Stimulated activated CD4-positive, alpha-beta T cell treated with anti-CD3 and anti-CD28 coated beads, Interleukin-12 subunit alpha, Interleukin-12 subunit beta, amount 100 ng/mL, for 48 hours (primary cell): ENCODE measurements at places on chromosomes 12 and 14.

DNA sequence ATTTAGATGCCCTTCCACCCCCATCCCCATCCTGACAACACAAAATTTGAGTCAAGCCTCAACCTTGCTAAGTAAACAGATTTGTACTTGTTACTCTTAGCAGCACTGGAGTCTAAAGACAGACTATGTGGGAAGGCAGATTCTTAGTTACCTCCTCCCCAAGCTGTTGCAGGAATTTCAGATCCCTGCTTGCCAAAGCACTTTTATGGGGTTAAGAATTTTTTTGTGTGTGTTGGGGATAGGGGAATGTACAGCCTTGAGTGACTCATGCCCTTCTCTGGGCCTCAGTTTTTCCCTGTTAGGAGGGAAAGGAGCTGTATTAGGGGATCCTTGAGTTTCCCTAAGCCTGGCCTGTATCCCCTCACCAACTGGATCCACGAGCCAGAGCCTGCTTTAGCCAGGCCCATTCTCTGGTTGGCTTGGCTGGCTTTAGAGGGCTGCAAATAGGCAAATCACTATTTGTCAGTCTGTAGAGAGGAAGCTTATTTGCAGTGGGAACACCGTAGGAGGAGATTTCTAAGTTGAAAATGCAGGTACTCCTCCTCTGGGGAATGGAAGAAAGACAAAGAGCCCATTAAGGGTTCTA lies 27.7 kb upstream of the RNU6-8 start:
- no peak for DNase-seq

DNA sequence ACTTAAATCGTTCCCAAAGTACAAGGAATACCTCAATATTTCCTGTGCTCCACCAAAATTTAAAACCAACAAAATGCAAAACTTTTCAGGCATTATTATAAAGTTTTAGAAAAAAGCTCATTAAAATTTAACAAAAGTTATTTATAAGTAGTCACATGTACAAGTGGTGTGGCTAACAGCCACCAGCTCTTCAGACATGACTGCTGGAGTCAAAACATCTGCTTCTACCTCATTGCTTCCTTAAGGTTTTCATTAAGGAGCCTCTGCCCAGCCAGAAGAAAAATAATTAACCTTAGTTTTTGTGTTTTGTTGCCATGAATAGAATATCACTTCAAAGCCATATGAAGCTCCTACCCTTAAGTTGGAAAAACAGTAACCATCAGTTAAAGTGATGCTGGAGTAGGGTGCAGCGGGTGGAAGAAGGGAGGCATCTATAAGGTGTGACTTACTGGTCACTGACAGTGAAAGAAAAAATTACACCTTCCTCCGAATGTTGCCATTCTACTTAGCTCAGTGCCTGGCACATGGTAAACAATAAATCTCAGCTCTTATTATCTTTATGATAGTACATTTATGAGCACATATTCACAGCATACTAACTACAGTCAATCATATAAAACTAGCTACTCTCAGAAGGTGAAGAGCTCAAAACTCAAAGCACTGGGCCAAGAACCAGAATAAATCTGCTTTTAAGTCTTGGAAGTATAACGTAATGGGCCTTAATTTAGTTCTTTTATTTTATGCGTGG lies 57.7 kb downstream of the GALC start:
- DNase-seq = no peak

DNA sequence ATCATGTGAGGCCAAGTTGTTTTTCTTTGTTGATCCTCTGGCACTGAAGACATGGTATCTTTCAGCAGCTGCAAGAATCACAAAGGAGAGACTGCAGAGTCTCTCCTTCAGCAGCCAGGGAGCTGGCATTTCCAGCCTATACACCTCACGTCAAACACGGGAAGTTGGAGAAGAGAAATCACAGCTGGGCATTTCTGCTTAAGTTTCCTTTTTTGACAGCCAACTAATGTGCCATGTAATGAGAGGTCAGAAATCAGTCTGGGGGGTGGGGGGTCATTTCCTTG lies 28.3 kb downstream of the PHLDA1 start:
- no peak for DNase-seq

GRCh38 chr12:42609605-42610004 lies 20.1 kb upstream of the PRICKLE1 start:
- DNase-seq = no peak

DNA sequence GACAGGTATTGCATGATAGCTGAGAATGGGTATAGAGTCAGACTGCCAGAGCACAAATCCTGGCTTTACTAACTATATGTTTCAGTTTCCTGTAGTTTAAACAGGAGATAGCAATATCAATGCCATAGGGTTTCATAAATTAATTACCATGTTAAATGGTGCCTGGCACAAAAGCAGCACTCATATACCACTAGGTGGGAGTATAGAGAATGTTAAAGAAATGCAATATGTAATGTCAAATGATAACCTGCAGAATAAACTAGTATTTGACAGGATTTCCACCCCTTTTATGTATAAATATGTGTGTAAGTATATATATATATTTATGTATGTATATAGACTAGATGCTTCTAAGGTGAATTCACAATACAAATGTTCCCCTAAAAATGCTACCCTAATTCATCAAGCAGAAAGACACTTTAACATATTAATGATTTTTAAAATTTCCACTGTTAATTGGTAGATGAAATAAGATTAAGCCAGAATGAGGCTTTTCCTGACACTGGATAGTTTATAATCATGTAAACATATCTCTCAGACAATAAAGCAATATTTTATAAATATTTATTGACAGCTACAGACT lies 8.6 kb downstream of the WDR89 start:
- DNase-seq = no peak

DNA sequence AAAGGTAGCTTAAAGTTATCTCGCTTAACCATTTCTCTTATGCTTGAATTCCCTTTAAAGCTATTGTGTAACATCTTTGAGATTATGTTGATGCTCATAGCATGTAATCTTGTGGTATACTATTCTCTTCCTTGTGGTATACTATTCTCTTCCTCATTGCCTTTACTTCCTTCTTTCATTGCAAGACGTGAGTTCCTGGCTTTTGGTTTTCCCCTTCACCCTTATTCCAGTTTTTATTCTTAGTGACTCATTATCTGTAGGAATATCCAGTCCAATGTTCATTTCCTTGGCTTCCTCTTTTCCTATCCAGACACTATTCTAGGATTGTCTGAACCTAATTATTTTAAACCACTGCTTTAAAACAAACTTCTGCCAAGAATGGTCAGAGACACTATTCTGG lies 564.0 kb downstream of the CCER1 start:
- DNase-seq = no peak

DNA sequence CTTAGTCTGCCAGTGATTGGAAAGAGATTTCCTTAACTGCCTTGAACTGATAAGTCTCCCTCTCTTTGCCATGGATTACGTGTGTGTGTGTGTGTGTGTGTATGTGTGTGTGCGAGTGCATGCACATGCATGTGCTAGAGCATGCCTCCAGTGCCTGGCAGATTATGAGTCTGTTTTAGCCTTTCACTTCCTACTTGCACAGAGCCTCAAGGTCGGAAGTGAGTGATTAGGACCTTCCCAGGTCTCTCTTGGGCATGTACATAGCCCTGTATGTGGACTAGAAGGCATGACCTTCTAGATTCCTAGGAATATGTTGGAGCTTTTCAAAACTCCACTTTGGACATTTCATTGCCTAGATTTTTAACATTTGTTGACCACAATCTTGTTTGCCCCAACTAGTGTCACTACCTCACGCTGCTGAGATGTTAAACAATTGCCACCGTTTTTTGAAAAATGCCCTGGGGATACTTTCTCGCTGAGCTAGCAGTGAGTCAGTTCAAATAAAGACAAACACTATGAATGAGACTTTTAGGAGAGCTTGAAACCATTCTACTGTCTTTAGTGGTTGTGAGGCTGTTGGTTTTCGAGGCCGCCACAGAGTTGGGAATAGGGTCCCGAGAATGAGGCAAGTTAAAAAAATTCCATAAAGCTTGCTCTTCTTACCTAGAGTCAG lies 28.2 kb downstream of the KIAA0586 start:
- DNase-seq = no peak

- DNase-seq = no peak
These were observed 308.0 kb upstream of the LMO3 start for GRCh38 chr12:16913832-16914490.

- DNase-seq = no peak
These were observed 626.6 kb upstream of the TMEM132C start for GRCh38 chr12:127640181-127640886.

DNA sequence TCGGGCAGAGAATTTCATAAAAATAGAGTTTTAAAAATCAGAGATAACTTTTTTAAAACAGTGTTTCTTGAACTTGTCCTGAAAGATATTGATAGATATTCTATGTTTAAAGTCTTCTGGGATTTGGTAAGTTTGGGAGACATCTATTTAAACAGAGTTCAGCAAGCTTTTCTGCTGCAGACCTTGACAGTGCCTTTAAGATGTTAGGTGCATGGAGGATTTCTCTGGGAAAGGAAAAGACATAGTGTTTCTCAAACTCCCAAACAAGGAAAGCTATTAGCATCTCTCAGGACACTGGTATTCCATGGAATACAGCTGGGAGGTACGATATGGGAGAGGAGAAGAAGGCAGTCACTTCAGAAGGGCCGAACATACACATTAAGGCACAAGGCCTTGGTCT lies 97.8 kb downstream of the RBM19 start:
- DNase-seq = no peak

- DNase-seq = no peak
These were observed 17.9 kb upstream of the CFAP54 start for GRCh38 chr12:96471368-96472050.

DNA sequence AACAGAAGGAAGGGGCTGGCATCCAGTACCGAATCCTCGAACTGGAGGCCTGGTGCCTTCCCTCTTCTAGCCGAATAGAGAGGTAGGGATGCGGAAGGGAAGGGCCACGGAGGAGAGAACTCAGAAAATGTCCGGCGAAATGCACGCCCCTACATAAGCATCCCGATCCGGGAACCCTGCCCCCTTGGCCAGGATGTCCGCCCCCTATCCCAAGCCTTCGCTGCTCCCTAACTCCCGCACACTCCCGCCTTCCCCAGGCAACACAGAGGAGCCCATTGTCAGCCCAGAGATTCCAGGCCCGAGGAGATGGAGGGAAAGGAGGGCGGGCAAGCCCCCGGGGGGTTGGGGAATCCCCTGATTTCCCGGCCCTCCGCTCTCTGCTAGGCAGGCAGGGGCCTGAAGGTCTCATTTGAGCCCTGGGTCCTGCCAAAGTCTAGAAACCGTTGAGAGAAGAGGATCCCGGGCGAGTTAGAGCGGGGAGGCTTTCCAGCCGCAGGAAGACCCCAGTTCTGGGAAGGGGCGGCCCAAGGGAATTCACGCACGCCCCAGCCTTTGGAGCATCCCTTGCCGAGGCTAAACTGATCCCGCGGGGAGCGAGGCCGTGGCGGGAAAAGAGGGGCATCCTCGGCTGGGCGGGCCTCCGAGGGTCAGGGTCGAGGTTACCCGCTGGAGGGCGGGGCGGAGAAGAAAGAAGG lies 569 bp upstream of the ARHGEF40 start:
- DNase-seq = no peak

- DNase-seq = no peak
These were observed 57.9 kb downstream of the GNS start for GRCh38 chr12:64701283-64701682.

DNA sequence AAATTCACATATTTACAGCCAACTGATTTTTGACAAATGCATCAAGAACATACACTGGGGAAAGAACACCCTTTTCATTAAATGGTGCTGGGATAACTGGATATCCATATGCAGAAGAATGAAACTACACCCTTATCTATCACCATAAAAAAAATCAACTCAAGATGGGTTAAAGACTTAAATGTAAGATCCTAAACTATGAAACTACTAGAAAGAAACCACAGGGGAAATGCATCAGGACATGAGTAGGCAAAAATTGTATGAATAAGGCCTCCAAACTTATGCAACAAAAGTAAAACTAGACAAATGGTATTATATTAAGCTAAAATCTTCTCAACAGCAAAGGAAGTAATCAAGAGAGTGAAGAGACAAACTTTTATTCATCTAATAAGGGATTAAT lies 242.6 kb downstream of the CPNE8 start:
- no peak for DNase-seq

- no peak for DNase-seq
These were observed 94.8 kb downstream of the LRP6 start for GRCh38 chr12:12171991-12172511.

DNA sequence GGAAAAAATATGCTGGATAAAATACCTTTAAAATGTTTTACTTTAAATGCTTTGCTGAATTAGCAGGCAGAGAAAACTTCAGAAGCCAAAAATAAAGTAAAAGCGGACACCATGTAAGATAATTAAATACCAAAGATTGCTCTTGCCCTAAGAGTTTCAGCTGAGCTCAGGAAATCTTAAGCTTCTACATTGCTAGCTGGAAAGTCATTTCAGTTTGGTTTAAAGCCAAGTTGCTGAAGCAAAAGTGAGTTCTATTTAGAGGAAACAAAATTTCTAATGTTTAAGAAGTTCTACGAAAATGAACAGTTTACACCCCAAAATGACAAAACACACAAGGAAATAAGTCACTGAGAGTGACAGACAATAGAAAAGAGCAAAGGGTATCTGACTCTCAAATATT lies 310.0 kb downstream of the ADAMTS20 start:
- DNase-seq = no peak

GRCh38 chr12:28130625-28131598 lies 59.3 kb upstream of the CCDC91 start:
- DNase-seq = no peak

GRCh38 chr12:124616394-124617221 lies 49.2 kb upstream of the NCOR2 start:
- DNase-seq = no peak

GRCh38 chr12:123288751-123289346 lies 17.2 kb upstream of the CDK2AP1 start:
- DNase-seq = no peak

DNA sequence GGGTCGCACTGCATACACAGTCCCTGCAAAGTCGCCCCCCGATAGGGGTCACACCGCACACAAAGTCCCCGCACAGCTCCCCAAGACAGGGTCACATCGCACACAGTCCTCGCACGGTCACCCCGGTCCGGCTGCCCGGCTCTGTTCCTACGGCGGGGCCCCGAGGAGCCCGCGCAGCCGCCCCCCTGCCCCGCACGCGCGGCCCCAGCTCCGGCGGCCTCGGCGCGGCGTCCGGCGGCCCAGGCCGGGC lies 300 bp downstream of the SSH1 start:
- no peak for DNase-seq

GRCh38 chr12:111034083-111034885 lies 113.9 kb upstream of the MYL2 start:
- no peak for DNase-seq

GRCh38 chr12:80175307-80175930 lies 76.1 kb downstream of the OTOGL start:
- no peak for DNase-seq

GRCh38 chr12:68957273-68957672 lies 24.3 kb upstream of the CPM start:
- no peak for DNase-seq

DNA sequence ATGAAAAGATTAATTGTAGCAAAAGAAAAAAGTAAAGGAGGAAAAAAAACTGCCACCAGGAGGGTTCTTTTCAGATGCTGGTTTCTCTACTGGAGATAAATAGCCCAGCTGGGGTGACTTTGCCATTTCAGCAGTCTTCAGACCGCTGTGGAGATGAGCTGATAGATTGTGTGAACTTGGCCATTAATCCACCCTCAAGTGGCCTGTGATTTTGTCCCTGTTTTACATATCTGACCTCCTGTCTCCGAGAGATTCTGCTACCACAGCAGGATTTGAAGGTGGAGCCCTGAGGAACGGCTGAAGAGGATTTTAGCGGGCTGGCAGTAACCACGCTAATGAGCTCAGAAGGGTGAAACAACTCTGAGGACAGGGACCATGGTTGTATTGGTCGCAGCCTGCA lies 72.7 kb downstream of the WSCD2 start:
- DNase-seq = no peak

- DNase-seq = no peak
These were observed 92.7 kb downstream of the CACNA1C start for GRCh38 chr12:2145433-2145998.
